Frontal cortex (tissue), 4 donors: ENCODE measurements at places on chromosomes 5 and 9. TPM values are rescaled to one million over a fixed set of nuclear protein-coding genes. Genes with fewer than 3 reads are reported as not detected.

Gene CDKN2A
- total RNA-seq, result under 0.01 TPM

Gene TNFSF15
- under 0.01 TPM for total RNA-seq

Gene CACNA1B
- total RNA-seq, result 31.4 TPM

Gene CCDC183
- total RNA-seq, result 2.0 TPM

Gene HTR1A
- 20.4 TPM for total RNA-seq

Gene REEP2
- total RNA-seq, result 70.9 TPM

Gene CFAP77
- total RNA-seq, result not detected

Gene SPINK6
- total RNA-seq, result not detected

Gene FER
- total RNA-seq, result 75.4 TPM

Gene F2RL2
- total RNA-seq, result under 0.01 TPM

Gene WNT8A
- total RNA-seq, result 0.82 TPM

Gene CRHBP
- total RNA-seq, result 7.3 TPM

Gene SV2C
- total RNA-seq, result 2.9 TPM

Gene NUP214
- 9.0 TPM for total RNA-seq

Gene LCN9
- total RNA-seq, result not detected

Gene CPLANE1
- total RNA-seq, result 81.1 TPM

Gene DMRT3
- total RNA-seq, result not detected

Gene GDNF
- not detected for total RNA-seq

Gene SIT1
- not detected for total RNA-seq

Gene CXCL14
- 7.7 TPM for total RNA-seq

Gene CMYA5
- total RNA-seq, result 0.82 TPM

Gene LYRM7
- total RNA-seq, result 30.2 TPM

Gene FRMD3
- total RNA-seq, result 43.6 TPM

Gene ACTBL2
- total RNA-seq, result not detected

Gene SLC2A6
- total RNA-seq, result 12.6 TPM

Gene RANBP3L
- total RNA-seq, result 10.6 TPM

Gene DIRAS2
- 55.4 TPM for total RNA-seq

Gene POLR1E
- 40.4 TPM for total RNA-seq

Gene TAF11L10
- total RNA-seq, result not detected

Gene PNPLA7
- total RNA-seq, result 0.82 TPM

Gene PCDHA4
- total RNA-seq, result 12.2 TPM

Gene HTR4
- 1.2 TPM for total RNA-seq

Gene TEX48
- not detected for total RNA-seq

Gene SLC34A3
- total RNA-seq, result not detected

Gene SPARC
- total RNA-seq, result 74.6 TPM

Gene CFAP157
- not detected for total RNA-seq

Gene STK32A
- total RNA-seq, result 4.1 TPM

Gene ROR2
- 0.82 TPM for total RNA-seq

Gene ZDHHC11B
- 4.5 TPM for total RNA-seq

Gene PTPN3
- 3.3 TPM for total RNA-seq

Gene PCDHA13
- 13.5 TPM for total RNA-seq

Gene TMEM252
- not detected for total RNA-seq

Gene OR13D1
- not detected for total RNA-seq

Gene NIM1K
- total RNA-seq, result 8.2 TPM

Gene JAKMIP2
- 56.3 TPM for total RNA-seq

Gene CER1
- total RNA-seq, result not detected

Gene MEIKIN
- not detected for total RNA-seq

Gene ORM1
- total RNA-seq, result 0.82 TPM

Gene PCDHA9
- total RNA-seq, result 9.8 TPM

Gene FAM120A
- 67.7 TPM for total RNA-seq

Gene TAF1L
- total RNA-seq, result under 0.01 TPM

Gene NR2F1
- total RNA-seq, result 53.8 TPM

Gene GRXCR2
- not detected for total RNA-seq

Gene STPG3
- not detected for total RNA-seq
